Activated T-cell treated with anti-CD3 and anti-CD28 coated beads, Interleukin-2, amount 50 U/mL, for 1 hour (primary cell): ENCODE measurements at places on chromosomes 4 and X.

- DNase-seq, result no peak
Measured at GRCh38 chr4:620201-620600, 5.2 kb upstream of the PDE6B start.

DNA sequence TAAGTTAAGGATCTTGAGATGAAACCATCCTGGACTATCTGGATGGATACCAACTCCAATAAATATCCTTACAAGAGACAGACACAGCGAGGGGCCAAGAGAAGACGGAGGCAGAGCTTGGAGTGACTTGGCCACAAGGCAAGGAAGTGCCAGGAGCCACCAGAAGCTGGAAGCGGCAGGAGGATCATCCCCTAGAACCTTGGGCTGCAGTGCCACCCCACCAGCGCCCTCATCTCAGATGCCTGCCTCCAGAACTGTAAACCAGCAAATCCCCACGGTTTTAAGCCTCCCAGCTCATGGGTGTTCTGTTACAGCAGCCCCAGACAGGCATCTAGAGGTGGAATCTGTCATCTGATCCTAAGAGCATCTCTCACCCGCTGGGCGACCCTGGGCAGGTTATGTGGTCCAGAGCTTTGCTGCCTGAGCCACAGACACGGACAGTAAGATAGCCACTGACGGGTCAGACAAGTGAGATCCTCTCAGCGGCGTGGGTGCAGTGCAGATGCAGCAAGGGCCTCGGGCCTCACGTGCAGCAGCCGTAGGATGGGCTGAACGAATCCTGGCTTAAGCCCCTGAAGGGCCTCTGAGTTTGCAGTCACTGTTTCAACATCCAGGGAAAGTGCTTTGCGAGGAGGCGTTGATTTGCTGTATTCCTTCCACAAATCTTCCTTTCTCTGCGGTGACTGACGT is 25.1 kb upstream of the MXD4 start:
- no peak for DNase-seq

- DNase-seq, result no peak
Measured at GRCh38 chr4:180285796-180286195, 1957.4 kb upstream of the TENM3 start.

DNA sequence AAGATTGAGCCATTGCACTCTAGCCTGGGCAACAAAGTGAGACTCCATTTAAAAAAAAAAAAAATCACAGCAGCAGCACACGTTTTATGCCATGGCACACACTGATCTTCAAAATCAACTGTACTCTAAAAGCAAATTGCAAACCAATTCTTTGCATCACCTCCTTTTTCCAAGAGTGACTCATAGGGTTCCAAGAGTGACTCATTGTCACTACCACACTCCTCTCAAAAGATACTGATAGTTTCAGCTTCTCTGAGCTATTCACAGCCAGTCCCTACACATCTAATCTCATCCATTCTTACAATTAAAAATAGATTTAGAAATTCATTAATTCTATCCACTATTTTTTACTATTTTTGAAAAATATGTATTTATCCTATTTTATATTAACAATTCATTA is 1494.9 kb upstream of the AGA start:
- DNase-seq, result no peak

DNA sequence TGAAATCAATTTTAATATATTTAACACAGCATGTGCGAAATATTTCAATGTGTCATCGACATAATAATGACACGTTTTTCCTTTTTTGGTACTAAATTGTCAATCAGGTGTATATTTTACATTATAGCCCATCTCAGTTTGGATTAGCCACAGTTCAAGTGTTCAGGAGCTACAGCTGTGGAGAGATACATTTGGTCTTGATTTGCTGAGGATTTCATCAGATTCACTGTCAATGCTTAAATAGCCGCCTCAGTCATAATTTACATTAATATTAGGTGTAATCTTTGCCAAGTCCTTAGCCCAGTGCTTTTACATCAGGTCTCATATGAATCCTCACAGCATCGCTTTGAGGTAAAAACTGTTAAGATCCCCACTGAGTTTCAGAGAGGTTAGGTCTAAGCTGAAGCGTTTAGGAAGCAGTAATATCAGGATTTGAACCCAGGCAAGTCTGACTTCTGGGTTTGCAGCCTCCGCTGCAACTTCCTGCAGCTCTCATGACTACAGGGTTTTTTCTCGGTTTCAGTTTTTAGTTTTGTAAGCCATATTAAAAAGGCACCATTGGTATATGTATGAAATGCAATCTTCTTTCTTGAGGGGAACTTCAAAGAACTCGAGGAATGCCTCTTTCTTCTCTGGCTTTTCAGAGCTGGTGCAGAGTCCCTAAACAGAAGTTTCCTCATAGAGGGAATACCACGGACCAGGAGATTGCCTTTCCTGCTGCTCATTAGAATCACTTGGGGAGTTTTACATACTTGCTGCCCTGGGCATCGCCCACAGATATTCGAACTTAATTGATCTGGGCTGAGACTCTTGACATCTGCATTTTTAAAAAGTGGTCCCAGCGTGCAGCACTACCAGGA is 6.4 kb downstream of the MTM1 start:
- DNase-seq, result no peak

DNA sequence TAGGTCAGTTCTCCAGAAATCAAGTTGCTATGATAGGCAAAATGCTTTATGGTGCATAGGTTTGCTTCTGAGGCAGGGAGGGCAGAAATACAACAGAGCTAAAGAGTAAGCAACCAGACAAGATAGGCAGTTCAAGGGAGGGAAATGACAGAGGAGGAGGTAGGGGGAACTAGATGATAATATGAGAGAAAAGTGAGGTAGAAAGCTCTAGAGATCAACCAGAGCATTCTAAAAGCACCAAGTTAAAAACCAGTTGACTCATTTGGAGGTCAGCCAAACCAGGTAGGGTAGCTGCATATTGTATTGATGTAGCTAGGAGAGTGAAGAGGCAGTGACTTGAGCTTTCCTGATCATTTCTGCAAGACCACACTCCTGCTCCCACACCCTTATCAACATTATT is 49.0 kb upstream of the SLC16A2 start:
- no peak for DNase-seq

DNA sequence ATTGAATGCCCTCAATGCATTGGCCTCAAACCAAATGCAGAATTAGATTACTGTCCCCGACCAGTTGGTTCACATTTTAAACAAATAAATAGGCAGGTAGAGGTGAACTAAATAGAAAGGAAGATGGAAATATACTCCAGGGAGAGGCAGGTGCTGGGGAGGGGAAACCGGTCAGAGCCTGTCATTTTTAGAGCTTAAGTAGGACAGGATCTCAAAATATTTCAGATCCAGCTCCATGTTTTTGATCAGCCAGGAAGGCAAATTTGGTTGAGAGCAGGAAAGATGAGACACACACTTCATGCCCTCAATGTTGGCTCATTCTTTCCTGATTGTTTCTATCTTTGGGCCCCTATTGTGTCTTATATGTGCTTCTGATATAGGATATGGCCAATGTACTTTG is 206.7 kb downstream of the SHROOM3 start:
- DNase-seq, result no peak

- peak; percentile 64 for DNase-seq
Measured at GRCh38 chr4:81505004-81505598, 33.4 kb upstream of the RASGEF1B start.

DNA sequence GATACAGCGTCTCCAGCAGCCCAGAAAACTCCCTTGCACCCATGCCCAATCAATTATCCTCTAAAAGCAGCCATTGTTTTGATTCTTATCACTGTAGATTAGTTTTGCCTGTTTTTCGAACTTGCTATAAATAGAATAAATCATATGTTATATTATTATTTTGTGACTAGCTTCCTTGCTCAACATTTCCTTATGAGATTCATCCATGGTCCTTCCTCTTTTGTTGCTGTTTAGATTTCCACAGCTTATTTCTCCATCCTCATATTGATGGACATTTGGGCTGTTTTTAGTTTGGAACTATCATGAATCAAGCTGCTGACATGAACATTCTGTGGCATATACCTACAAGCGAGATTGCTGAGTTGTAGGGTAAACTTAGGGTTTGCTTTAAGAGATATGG is 595.3 kb downstream of the BCOR start:
- no peak for DNase-seq

- no peak for DNase-seq
Measured at GRCh38 chr4:101282076-101282844, 65.1 kb downstream of the PPP3CA start.

GRCh38 chrX:68693481-68694434 is 46.3 kb downstream of the STARD8 start:
- no peak for DNase-seq

DNA sequence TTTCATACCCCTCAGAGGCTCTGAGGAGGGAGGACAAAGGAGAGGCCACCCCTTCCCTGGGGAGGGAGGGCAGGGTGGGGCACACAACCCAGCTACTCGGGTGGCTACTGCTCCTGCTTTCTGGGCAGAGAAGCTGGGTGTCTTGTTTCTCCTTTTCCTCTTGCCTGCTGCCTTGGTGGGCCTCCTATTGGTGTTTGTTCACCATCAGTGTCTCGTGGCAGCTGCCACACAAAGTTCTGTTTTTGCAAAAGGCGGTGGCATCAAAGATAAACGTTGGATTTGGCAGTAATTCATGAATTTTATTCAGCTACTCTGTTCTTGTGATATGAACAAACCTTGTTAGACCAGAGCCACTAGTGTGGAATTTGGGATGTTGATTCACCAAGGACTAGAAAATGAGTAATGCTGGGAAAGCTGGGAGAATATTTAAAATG is 153.0 kb upstream of the SCML1 start:
- DNase-seq, result no peak

DNA sequence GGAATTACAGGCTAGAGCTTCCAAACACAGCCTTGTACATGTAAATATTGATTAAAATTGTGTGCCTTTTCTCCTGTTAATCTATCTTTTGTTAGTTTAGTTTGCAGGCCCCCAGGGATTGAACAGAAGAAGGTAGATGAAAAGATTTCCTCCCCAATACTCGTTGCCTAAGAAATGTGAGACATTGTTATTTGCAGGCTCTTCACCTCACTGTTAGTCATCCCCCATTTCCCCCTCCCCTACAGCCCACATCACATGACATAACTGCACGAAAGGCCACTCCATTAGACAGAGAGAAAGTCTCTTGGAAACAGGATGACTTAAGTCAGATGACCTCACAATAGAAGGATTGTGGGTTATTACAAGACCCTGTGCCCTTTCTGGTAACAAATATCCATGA is 13.3 kb upstream of the MID1 start:
- no peak for DNase-seq

DNA sequence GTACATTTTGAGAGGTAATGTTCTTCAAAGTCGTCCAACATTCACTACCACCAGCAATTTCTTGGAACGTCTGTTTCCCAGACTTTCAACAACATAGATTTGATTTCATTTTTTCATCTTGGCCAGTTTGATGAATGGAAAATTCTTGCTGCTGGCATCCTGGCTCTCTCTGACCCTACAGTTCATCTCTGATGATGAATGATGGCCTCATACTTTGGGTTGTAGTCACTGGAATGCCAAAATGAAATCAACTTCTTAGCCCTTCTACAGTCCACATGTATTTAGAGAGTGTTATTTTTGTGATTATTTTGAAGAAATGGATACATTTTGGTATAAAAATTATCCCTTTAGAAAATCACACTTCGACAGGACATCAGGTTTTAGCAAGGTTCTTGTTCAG is 8.8 kb downstream of the CHST7 start:
- DNase-seq, result no peak

DNA sequence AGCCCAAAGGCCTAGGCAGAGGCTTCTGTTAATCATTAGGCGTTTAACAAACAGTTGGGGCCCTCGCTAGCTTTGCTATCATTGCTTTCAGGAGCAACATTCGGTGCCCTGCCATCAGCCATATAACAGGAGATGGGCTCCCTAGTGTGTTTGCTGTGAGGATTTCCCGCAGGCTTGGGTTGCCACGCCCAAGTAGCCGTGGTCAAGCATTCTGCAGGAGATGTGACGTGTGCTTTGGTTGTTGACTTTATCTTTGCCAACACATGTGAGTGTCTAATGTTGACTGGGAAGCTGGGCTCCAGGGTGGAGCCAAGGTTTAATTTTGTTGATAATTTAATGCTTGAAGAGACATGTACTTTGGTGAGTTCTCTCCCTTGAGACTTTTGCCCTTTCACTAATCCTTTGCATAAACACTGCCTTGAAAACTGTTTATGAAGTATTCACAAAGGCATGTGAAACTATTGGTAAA is 184.6 kb upstream of the KIT start:
- no peak for DNase-seq

- DNase-seq, result no peak
Measured at GRCh38 chr4:93775551-93775950, 53.0 kb upstream of the ATOH1 start.

DNA sequence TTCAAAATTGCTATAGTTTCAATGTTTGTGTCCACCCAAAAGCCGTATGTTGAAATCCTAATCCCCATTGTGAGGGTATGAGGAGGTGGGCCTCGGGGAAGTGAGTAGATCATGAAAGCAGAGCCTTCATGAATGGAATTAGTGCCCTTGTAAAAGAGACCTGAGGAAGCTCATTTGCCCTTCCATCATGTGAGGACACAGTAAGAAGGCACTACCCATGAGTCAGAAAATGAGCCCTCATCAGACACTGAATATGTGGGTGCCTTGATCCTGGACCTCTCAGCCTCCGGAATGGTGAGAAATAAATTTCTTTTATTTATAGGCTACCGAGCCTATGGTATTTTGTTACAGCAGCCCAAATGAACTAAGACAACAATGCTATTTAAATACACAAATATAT is 57.7 kb upstream of the EFHC2 start:
- no peak for DNase-seq

GRCh38 chr4:143383005-143383574 is 46.4 kb downstream of the GAB1 start:
- DNase-seq, result no peak

DNA sequence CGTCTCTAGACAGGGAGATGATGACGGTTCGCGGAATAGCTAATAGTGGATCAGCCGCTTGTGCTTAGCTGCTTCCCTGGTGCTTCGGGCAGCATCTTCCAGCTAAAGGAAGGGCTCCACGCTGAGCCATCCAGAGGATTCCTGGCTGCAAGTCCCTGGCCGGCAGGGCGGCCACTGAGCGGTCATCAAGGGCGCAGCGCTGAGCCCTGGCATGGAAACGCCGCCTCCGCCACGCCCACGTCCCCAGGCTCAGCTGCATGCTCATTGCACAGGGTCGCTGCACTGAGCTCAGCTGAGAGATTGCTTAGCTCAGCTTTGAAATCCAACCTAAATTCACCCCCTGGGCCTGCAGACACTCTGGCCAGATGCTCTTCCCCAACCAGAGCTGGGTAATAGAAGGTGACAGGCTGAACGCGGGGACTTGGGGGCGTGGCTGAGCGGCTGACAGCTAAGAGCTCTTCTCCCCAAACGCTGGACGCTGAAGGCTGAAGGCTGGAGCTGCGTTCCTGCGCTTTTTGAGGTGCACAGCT is 118.2 kb upstream of the KIT start:
- DNase-seq, result no peak

DNA sequence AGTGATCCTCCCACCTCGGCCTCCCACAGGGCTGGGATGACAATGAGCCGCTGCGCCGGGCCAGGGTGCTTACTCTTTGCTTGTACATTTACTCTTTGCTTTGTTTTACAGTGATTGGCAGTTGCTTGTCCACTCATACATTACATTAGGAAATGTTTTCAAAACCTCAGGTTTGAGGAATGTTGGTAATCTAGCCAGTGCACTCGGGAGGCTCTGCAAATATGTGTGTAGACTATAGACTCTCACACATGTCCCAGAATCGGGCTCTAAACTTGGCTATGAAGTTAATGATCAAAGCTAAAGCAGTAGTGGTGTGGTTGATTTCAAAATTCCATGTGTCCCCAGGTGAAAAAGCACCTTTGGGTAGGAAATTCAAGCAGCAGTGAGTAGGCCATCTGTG is 20.5 kb downstream of the TRMT44 start:
- DNase-seq, result no peak
